ENCODE measurements at places on chromosomes 16 and 17.

DNA sequence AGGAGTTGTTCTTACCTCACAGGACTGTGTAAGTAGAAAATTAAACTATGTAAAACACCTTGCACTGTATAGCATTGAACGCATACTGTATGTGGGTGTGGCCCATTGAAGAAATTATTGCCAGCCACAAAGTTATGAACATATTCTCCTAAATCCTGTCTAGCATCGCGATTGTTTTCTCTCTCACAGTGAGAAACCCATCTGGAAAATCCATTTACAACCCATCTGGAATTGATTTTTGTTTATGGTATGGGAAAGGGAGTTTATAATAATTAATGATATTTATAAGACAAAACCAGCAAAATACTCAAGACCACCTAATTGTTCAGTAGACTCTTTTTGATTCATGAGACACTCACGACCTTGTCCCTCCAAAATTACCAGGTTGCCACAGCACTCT is 22.1 kb upstream of the MON1B start:
- no peak for DNase-seq

- no peak for DNase-seq
Observed at GRCh38 chr17:15663691-15664090, 20.4 kb downstream of the TRIM16 start.

GRCh38 chr17:3688027-3688553 is 7.9 kb downstream of the P2RX5 start:
- DNase-seq: no peak

DNA sequence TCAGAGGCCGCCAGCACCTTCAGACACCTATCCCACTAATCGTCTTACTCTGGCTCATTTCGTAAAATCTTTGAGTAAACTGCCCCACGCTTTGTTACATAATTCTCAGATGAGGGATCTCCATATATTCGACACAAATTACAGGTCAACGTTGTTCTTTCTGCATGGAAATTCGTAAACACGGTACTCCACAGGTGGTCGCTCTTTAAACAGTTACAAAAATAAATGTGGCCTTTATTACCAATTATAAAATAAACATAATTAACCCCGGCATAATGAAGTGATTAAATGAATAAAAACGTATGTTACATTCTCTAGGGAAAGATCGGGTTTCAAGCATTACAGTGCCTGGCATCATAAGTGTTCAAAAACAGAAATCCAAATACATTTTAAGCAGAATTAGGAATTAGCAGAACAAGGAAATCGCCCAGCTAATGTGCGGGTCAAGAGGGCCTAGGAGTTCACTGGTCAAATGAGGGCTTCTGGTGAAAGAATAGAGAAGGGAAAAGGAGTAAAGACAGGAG is 943 bp upstream of the PIP4K2B start:
- no peak for DNase-seq

DNA sequence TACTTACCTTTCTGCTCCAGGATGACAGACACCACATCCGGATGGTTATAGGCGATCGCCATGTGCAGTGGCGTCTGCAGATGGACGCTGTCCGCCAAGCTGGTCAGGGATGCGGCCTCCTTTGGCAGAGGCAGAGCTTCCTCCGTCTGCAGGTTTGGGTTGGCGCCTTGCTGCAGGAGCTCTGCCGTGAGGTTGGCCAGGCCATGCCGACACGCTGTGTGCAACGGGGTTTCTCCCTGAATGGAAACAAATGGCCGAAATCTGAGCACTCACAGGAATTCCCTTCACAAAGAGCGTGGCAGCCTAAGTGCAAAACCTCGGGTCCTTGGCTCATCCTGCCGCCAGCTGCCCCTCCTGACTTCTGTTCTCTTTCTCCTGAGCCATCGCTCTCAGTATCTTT is 41.8 kb downstream of the CYB5D2 start:
- DNase-seq: no peak

GRCh38 chr17:76714822-76715495 is 4.2 kb upstream of the MXRA7 start:
- DNase-seq: peak; percentile 79

DNA sequence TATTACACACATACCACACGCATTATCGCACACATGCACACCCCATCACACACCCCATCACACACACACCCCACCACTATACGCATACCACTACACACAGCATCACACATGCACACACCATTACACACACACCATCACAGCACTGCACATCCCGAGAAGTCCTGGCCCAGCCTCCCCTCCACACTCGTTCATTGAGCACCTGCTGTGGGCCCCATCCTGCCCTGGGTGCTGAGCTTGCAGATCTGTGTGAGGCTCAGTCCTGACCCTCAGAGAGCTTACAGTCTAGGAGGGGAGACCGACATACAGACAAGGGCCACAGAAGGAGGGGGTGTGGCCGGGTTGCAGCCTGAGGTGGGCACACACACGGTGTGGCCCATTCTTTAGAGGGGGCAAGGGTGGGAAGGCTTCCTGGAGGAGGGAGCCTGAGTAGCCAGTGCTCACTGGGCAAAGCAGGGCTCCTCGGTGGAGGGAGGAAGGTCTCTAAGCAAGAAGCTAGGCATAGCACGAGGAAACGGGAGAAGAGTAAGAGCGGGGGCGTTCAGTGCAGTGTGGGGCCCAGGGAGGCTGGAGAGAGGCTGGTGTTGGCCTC is 206.6 kb downstream of the NTN1 start:
- DNase-seq: no peak

GRCh38 chr16:19179546-19180490 is 11.8 kb downstream of the SYT17 start:
- DNase-seq: no peak

DNA sequence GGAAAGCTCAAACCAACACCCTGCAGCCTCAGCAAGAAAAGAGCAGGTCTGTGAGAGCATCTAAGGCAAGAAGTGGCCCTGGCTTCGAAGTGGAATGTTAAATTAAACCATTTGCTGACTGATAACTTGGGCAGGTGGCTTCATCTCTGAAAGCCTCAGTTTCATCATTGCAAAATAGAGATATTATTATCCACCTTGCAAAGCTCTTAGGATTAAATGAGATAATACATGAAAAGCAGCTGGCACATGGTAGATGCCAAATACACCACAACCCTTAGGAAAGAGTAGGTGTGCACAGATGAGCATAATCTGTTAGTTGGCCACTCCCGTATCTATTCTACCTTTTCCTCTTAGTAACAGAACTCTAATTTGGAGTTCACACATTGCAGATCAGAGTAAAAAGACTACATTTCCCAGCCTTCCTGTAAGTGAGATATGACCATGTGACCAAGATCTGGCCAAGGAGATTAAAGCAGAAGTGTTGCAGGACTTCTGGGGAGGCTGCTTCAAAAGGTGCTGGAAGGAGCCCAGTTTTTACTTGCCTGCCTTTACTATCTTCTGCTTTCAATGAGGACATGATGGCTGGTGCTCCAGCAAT is 288.7 kb downstream of the SOX9 start:
- no peak for DNase-seq

DNA sequence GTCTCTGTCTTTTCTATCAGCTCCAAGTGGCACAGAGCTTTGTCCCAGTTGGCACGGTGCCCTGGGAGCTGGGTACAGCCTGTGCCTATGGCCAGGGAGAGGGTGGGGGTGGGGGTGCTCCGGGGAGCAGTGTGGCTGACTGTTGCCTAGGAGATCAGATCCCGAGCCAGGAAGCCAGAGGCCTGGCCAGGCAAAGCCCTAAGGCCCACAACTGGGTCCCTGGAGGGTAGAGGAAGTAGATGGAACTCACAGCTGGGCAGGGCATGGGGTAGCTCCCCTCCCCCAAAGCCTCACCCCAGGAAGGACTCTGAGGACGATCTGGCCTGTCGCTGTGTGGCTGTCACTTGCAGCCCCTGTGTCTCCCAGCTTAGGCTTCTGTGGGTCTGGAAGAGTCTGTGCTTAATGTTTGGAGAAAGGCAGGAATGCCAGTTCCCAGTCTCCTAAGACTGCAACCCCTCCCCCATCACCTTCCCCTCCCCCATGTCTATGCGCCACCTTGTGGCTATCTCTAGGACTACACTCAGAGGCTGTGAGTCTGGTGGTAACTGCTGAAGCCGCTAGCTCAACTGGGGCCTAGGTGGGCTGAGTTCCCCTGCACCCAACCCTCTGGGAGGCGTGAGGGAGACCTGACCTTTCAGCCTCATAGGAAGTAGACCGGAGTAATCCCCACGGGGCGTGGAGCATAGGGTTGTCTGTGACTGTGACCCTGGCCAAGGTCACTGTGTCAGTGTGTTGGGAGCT is 12.6 kb downstream of the THRA start:
- peak; percentile 48 for DNase-seq

DNA sequence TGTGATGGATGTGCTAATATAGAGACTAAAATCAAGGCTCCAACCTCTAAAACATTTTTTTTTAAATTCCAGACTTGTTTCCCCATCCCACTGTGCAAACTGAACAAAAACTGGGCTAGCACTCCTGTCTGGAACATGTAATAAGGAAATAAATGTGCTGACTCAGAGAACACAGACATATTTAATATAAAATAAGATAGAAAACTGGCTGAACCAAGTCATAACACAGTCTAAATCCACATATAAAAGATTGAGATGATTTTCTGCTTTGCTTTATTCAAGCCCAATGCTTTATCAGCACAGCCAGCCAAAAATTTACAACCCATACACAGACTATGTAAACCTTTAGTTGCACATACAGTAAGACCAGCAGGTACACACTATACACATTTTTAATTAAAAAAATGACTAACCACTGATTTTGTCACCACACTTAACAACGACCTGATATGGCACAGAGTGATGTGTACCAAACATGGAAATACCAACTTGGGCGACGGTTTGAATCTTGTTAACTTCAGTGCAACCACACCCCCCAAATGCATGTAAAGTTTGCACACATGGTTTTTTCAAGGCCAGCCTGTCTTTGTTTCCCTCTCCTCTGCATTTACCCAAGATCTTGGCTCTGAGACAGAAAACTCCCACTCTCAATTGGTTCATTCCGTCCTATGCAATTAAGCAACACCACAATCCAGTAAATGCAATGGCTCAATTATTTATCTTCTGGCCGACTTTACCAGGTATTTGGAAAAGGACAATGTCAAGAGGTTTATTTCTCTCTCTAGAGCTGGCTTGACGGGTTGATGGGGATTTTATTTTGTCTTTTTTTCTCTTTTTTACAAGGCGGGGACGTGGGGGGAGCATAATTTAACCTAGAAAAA is 1.2 kb downstream of the STAT3 start:
- DNase-seq: no peak

- DNase-seq: no peak
Observed at GRCh38 chr17:70049801-70050591, 25.0 kb upstream of the KCNJ16 start.

GRCh38 chr17:59814685-59815084 is 78.1 kb downstream of the TUBD1 start:
- DNase-seq: no peak

DNA sequence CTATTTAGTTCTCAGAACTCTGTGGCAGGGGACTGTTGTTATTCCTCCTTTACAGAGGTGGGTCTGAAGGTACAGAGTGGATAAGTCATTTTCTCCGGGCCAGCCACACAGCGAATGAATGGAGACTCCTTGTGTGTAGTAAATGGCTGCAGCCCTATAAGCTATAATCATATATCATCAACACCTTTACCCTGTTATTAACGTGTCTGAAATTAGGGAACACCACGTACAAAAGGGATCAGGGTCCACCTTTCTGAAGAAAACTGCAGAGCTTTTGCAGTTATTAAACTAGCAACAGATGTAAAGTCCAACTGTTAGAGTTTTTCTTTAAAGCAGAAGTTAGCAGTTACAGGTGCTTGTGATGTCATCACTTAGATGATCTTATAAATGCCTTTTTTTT is 696.7 kb downstream of the MAF start:
- DNase-seq: no peak

- no peak for DNase-seq
Observed at GRCh38 chr17:57305908-57306504, 49.7 kb downstream of the MSI2 start.

GRCh38 chr17:77478899-77479298 is 338.1 kb downstream of the SEC14L1 start:
- DNase-seq: no peak

DNA sequence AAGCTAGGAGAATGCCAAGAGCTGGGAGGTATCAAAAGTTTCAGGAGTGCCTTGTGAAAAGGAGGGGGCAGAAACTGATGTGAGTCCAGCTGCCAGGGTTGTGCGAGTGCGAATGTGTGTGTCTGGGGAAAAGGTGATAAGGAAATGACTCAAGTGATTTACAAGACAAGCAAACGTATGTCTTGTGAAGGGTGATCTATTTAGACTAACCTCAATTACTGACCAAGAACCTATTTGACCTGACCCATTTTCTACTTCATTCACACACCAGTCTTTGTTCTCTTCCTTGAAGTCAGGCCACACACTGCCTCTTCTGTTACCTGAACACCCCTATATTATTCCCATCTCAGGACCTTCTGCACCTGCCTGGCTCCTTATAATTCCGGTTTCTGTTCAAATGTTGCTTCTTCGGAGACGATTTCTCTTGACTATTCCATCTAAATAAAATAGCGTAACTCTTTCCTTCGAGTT is 1.0 kb downstream of the GDE1 start:
- DNase-seq: no peak

GRCh38 chr17:27083408-27084185 is 210.3 kb upstream of the WSB1 start:
- DNase-seq: no peak

- DNase-seq: no peak
Observed at GRCh38 chr16:89135971-89136765, 35.4 kb upstream of the CDH15 start.

- DNase-seq: no peak
Observed at GRCh38 chr17:35006961-35007360, 26.6 kb downstream of the LIG3 start.

GRCh38 chr17:34886831-34887230 is 74.4 kb downstream of the CCT6B start:
- DNase-seq: no peak

DNA sequence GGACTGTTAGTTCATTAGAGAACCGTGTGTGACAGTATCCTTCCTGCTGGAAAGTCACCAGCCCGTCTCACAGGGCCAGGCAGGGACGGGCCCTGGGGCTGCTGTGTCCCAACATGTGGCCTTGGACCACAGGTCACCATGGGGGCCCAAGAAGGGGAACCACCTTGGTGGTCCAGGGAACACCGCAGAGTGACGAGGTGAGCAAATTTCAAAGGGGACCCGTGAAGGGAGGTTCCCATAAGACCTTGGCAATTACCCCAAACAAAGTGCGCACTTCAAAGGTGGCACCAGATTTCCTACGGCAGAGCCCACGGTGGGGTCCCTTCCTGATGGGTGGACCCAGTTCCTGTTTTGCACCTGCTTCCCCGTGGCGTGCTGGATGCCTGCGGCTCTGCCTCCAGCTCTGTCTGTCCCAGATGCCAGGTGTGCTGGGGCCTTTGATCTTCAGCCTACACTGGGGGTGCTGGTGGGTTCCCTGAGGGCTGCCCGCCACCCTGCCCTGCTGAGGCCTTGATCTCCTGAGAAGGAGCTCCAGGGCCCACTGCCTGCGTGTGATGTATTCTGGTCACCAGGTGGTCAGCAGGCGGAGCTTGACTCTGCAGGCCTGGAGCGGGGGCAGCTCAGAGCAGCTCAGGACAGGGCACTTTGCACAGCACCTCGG is 27.0 kb downstream of the SLC7A5 start:
- no peak for DNase-seq

DNA sequence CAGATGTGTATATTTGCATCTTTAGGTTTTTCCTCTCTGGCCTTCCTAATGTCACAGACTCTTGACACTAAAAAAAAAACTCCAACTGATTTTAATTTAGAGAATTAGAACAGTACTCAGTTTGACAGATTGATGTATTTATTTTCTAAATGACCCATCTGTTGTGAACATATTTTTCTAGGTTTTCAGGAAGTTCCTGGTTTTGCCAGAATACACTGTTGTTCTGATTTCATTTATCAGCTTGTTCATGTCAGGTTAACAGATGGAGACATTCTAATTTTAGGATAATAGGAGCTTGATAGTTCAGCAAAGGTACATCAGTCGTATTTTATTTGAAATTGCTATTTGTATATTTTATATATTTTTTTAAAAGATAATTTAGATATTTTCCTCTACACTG is 133.4 kb downstream of the TANC2 start:
- no peak for DNase-seq
